IPS DF 19.7 (cell line): ENCODE measurements at places on chromosomes 6 and 20.

GRCh38 chr6:160421854-160422253 is 73.7 kb downstream of the SLC22A3 start:
- no peak for DNase-seq

DNA sequence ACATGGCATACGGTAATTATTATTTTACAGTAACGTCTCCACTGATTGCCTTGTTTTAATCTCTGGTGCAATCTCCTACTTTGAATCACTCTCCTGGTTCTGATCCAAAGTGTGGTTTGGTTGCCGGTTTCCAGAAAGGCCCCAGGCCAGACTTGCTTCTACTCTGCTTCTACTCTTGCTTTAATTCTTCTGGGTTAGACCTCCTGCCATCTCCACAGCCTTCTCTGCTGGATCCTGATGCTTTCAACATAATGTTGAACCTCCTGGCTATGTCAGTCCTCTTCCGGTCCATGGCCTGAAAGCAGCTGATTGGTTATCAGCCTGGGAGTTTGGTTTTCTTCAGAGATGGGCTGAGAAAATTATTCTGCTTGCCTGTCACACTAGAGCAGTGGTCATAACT is 266.5 kb upstream of the RIMS1 start:
- no peak for DNase-seq

GRCh38 chr6:53311586-53311935 is 37.2 kb downstream of the ELOVL5 start:
- no peak for DNase-seq

DNA sequence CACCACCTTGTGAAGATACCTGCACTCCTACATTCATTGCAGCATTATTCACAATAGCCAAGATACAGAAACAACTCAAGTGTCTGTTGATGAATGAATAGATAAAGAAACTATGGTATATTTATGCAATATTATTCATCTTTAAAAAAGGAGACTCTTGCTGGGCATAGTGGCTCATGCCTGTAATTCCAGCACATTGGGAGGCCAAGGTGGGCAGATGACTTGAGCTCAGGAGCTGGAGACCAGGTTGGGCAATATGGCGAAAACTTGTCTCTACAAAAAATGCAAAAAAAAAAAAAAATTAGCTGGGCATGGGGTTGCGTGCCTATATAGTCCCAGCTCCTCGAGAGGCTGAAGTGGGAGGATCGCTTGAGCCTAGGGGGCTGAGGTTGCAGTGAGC is 119.8 kb downstream of the GJA1 start:
- no peak for DNase-seq

DNA sequence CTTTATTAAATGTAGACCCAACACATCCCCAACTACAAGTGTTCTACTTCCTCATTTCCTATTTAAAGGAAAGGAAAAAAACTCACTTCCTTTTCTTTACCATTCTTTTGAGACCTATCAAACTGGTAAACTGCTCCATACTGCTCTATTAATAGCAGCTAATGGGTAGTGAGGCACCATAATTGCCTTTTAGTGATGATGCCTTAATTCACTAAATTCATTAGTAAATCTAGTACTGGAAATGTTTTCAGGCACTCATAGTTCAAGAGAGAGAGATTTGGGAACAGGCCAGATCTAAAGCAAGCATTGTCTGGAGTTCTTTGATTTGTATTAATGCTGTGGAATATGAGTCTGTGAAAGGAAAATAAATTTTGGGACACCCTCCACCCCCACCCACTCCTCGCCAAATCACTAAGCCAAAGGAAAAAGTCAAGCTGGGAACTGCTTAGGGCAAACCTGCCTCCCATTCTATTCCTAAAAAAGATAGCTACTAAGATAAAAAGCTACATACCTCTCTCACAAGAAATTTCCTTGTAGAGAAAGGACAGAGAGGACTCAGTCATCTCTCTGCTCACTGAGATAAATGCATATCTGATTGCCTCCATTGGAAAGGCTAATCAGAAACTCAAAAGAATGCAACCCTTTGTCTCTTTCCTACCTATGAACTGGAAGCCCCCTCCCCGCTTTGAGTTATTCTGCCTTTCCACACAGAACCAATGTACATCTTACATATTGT is 13.6 kb upstream of the IBTK start:
- DNase-seq = no peak

DNA sequence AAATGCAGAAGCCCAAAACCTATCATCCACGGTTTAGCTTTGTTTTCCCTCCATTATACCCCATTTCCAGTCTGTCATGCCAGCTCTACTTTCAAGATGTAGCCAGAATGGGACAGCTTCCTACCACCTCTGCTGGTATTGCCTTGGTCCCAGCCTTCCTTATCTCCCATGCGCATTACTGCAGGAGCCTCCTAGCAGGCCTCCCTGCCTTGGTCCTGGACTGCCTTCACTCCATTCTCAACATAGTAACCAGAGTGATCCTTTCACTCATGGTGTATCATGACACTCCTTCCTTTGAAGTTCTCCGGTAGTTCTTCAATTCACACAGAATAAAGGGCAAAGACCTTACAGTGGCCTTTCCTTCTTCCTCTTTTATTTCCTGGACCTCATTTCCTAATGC is 15.9 kb downstream of the TPD52L1 start:
- DNase-seq = no peak

GRCh38 chr20:46057856-46058598 is 29.0 kb downstream of the SLC12A5 start:
- peak; percentile 28 for DNase-seq

GRCh38 chr20:31675828-31676608 is 38.3 kb downstream of the COX4I2 start:
- DNase-seq = no peak

DNA sequence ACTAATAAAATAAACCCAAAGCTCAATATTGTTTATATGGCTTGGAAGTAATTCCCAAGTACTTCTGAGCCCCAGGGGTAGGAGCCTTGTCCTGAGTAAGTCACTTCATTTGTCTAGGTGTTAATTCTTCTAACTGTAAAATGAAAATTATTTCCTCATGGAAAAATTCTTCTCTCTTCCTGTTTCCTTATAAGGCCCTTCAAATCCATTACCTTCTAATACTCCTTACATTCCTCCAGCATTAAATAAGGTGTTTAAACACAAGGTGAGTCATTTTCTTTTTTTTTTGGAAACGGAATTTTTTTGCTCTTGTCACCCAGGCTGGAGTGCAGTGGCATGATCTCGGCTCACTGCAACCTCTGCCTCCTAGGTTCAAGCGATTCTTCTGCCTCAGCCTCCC is 41.9 kb downstream of the PRR18 start:
- no peak for DNase-seq

- DNase-seq = no peak
Measured at GRCh38 chr20:63189322-63189642, 26.6 kb downstream of the YTHDF1 start.

DNA sequence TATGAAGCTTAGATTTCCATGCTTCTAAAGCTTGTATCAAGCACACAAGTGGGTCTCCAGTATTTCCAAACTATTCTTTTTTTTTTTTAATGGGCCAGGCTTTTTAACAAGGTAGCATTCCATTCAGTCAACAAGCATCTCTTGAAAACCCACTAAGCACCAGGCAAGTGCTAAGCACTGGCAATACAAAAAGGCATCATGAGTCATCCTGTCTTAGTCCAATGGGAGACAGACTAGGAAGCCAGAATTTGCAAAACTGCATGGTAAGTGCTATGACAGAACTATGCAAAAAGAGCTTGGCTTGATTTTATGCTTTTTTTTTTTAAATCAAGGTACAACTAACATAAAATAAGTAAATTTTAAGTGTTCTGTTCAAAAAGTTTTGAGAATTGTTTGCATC is 109.3 kb upstream of the DST start:
- DNase-seq = no peak

GRCh38 chr20:32418376-32418775 is 60.2 kb downstream of the ASXL1 start:
- no peak for DNase-seq

DNA sequence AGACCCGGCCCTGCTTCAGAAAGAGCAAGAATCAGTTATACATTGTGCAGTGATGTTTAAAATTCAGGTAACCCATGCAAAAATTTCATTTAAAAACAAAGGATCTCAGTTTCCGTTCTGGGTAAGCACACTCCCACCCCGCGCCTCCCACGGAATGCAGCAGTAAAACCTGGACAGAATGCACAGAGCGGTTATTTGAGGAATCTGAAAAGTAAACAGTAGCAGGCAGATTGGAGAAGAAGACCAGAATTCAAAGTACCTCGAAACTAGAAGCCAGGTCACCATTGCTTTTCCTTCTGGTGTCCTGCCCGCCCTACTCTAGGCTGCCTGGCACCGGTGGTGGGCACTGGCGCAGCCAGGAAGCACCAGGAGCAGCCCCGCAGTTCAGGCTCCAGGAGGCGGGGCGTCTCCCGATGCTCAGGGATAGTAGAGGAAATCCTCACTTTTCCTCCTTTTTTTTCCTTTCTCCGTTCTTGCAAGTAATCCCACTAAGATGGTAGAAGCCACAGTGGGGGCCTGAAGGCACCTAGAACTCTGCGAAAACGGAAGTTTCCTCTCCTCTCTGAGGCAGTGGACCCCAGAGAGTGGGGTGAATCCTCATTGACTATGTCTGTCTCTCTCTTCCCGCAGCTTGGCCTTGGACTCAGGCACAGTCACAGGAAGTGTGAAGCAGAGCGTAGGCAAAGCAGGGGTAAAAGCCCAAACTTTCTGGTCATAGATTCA is 28.3 kb downstream of the METTL24 start:
- no peak for DNase-seq

DNA sequence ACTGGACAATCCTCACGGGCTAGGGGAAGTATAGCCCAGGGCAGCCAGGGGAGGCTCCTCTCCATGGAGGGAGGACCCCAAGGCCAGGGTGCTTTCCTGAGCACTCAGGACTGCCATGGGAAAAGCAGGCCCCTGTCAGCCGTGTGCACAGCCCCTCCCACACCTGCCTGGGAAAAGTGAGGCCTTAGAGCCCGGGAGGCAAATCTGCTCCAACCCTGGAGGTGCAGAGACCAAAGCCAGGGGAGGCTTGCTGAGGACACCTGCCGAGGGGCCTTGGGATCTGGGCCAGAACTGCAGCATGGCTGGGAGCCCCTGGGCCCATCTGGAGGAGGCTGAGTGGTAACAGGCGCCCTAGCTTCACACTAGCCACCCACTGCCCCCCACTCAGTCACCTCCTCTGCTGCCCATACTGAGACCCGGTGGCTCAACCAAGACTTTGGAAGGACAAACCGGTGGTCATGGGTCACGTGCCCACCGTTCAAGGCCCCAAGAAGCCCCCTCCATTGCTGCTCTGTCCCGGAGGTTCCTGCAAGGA is 55.2 kb downstream of the YTHDF1 start:
- DNase-seq = no peak

- DNase-seq = no peak
Measured at GRCh38 chr6:148701375-148701774, 45.5 kb upstream of the UST start.

DNA sequence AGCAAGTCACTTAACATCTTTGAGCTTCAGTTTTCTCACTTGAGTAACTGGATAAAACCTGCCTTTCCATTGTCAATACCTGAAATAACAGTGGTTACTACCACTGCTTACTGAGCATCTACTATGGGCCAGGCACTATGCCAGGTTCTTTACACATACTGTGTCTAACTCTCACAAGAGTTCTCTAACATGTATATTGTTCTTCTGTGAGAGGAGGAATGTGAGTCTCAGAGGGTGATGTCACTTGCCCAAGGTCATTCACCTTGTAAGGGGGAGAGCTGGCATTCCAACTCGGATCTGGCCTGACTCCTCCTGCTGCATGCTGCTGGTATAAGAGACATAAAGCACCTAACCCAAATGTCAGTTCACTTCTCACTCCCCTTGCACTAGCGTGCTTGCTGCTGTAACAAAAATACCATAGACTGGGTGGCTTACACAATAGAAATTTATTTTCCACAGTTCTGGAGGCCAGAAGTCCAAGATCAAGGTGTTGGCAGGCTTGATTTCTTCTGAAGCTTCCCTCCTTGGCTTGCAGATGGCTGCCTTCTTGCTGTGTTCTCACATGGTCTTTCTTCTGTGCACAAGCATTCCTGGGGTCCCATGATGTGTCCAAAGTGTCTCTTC is 21.9 kb upstream of the SGK2 start:
- DNase-seq = no peak

DNA sequence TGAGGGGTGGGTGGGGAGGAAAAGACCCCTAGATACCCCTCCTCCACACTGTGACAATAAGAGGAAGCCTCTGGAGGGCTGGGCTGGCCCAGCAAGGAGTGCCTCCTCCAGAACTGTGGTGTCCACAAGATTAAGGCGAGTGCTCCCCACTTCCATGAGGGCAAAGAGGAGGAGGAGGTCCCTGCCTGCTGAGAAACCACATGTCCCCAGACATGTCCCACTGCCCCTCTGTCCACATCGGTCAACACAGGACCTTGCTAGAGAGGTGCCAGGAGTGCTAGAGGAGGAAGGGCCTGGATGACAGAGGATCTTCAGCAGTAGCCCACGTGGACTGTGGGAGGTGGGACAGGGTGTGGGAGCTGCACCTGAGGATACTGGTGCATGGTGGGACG is 3.1 kb downstream of the RAET1G start:
- no peak for DNase-seq

DNA sequence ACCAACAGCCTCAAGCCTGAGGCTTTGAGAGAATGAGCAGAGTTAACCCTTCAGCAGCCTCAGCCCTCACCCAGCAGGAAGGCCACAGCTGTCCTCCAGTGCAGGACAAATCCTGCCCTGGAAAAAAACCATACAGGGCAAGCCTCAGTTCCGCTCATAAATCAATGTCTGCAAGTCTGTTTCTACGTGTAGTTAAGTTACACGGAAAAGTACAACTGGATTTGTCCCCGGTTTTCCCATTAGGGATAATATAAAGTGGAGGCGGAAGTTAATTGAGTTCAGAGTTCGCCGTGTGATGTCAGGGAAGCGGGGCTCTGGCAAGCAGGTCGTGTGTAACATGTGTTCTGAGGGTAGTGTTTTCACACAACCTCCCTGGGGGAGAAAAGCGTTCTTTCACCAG is 44.2 kb upstream of the EYA2 start:
- no peak for DNase-seq

- no peak for DNase-seq
Measured at GRCh38 chr20:63220696-63221399, 4.9 kb upstream of the YTHDF1 start.

GRCh38 chr6:19613678-19614077 is 223.5 kb upstream of the ID4 start:
- no peak for DNase-seq

GRCh38 chr20:31844737-31845299 is 586 bp downstream of the FOXS1 start:
- DNase-seq = no peak

- DNase-seq = no peak
Measured at GRCh38 chr6:116010790-116011401, 49.8 kb downstream of the FRK start.

- DNase-seq = no peak
Measured at GRCh38 chr20:17391127-17391771, 139.9 kb downstream of the BFSP1 start.

DNA sequence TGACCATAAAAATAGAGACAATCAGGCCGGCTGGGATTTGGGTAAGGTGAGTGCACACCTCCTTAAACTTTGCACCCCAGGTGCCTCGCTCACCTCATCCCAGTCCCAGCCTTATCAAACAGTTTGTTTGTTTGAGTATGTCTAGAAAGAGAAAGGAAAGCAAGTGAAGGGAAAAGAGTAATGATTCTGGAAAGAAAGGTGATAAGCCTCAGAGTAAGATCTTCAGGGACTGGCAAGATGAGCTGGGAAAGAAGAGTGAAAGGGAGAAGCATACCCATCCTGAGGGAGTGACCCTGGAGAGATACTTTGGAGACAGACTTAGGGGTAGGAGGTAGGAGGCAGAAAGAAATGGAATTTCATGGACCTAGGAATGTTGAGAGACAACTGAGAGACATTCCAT is 1.7 kb downstream of the TAP2 start:
- DNase-seq = no peak
